ENCODE measurements at places on chromosomes 6 and 20.

DNA sequence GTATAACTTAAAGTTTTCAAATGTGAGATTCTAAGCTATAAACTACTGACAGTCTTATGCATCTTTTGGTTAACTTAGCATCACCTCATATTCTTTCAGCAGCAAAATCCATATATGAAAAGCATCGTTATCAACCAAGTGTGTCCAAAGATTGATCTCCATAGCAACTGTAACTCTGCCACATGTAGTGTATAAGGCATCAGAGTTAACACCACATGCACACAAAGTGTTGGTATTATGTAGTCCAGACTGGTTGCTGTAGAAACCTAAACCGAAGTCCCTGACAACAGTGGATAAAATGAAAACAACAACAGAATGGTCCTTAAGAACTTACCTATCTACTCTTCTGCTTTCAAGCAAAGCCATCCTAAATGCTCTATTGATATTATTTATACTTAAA is 39.6 kb downstream of the PDSS2 start:
- no peak for DNase-seq

DNA sequence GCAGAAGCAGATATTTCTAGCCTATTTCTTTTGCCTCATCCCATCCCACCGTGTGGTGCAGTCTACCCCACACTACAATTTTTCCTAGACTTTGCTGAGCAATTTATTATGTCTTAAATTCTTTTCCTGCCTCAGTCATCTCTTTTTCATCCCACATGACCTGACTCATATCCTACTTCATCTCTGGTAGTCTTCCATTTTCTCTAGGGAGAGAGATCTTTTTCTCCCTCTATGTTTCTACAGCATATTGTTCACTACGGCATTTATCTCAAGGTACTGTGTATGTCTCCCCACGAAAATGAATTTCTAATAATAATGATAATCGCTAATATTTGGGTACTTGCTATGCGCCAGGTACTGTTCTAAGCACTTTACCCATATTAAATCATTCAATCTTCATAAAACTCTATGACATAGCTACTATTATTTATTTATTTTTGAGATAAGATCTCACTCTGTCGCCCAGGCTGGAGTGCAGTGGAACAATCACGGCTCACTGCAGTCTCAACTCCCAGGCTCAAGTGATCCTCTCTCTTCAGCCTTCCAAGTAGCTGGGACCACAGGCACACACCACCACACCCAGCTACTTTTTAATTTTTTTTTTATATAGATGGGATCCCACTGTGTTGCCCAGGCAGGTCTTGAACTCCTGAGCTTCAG is 15.6 kb downstream of the PDSS2 start:
- no peak for DNase-seq

GRCh38 chr20:32072168-32072750 is 20.2 kb downstream of the HCK start:
- DNase-seq: no peak

GRCh38 chr20:34712525-34713192 is 8.5 kb downstream of the TP53INP2 start:
- no peak for DNase-seq

DNA sequence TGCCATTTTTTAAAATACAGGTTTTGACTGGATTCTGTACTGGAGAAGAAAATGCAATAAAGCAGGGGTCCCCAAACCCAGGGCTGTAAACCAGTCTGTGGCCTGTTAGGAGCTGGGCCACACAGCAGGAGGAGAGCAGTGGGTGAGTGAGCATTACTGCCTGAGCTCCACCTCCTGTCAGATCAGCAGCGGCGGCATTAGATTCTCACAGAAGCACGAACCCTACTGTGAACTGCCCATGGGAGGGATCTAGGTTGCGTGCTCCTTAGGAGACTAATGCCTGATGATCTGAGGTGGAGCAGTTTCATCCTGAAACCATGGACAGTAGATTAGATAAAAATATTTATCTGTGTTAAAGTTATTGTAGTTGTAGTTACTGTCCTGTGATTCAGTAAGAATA is 21.1 kb upstream of the FBXO9 start:
- no peak for DNase-seq

DNA sequence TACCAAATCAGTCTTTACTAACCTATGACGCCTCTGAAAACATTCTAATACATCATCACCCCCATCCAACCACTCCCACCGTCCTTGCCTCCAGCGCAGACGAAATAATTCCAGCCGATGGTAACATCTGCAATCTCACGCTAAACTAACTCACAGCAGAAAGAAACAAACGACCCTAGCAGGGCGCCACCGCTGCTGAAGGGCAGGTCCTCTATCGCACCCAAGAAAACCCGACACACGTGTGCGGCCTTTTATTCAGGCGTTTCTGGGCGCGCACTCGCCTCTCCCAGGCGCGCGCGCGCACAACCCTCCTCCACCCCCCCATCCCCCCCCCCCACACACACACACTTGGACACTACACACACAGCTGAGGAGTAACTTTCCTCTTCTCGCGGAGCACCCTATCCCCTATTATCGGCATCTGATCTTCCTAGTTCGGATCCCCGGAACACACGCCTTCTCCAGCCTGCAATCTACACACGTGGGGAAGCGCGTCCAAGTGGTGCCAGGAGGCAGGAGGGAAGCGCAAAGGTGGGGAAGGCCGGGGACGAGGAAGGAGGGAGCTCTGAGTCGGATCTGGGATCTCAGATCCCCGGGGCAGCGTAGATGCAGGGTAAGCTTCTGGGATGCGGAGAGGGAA is 1.4 kb downstream of the GFOD1 start:
- peak; percentile 29 for DNase-seq

DNA sequence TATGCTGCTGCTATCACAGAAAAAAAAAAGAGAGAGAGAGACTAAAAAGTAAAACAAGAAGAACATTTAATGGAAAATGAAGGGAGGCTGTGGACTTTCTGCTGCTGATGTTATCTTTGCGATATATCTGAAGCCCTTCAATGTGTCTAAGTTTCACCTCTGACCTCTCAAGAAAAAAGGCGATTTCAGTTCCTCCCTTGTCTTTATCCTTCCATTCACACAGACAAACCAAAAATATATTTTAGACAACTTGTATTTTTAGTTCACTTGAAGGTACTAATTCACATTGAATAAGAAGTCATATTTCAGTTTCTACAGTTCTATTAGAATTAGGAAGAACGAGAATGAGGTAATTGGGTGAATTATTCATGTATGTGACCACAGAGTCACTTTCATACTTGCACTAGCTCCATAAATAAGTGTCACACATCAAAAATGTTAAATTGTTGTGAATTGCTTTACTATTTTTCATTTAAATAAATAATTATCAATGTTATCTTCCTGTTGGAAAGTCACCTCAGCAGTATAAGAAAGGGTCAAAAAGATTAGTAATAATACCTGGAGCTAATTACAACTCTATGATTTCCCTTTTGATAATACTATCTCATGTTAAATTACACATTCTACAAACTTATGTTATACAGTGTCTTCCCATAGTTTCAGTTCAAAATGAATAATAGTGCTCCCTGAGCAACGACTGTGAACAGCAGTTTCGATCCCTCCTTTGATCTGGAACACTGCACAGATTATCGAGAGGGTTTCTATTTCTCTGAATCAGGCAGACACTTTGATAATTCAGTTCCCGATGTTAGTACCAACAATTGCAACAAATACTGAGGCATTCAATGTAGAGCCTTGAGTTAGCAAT is 85.2 kb upstream of the PLCB4 start:
- DNase-seq: no peak

DNA sequence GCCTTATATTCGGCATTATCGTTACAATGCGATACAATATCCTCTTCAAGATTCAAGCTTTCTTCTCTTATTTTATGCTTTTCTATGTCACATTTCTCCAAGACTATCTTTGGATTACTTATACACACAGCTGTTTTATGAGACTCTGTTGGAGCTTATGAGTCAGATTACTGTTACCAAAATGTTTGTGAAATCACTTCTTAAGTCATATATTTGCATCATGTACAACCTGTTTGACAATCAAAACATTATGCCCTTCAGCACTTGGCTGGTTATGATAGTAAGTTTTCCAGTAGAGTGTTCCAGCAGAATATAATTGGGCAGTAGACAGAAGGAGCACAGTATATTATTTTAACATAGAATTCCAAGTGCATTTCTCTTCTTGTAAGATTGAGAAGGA is 35.2 kb downstream of the BMP6 start:
- no peak for DNase-seq

DNA sequence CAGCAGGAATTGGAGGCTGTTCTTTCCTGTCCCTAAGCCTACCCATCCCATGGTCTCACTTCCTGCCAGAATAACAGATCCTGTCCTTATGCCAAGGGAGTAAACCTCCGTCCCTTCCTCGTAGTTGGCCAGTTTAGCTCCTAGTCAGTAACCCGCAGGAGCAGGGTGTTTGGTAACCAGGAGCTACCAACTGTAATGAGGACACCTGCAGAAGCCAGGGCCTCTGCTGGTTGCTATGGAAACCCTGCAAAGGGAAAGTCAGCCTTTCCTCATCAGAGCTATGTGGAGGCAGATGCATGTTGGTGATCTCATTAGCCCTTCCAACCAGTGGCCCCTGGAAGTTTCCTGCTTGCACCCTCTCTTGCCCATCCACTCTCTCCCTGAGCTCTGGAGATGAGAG is 368.2 kb upstream of the SULF2 start:
- no peak for DNase-seq

DNA sequence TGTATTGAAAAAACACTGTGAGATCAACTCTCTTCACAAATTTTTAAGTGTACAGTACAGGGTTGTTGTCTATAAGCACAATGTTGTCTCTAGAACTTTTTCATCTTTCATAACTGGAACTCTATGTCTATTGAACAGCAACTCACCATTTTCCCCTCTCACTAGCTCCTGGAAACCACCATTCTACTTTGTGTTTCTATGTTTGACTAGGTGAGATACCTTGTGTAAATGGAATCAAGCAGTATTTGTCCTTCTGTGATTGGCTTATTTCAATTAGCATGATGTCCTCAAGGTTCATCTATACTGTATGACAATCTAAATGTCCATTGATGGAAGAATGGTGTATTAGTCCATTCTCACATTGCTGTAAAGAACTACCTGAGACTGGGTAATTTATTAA is 210.1 kb upstream of the FUT9 start:
- no peak for DNase-seq

DNA sequence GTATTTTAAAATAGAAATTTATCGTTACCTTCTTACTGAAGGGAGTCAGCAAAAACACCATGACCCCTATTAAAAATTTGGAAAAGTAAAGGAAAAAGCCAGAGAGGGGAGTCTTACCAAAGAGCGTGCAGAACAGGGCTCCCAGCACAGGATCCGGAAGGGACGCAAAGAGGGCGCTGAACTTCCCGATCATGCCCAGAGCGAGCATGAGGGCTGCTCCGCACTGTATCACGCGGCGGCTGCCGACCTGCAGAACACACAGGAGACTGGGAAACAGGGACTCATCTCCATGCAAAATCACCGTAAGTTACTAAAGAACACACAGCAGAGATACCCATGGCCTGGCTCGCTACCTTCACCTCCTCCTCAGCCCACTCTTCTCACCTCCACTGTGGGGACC is 138.6 kb downstream of the SLC23A2 start:
- DNase-seq: no peak

DNA sequence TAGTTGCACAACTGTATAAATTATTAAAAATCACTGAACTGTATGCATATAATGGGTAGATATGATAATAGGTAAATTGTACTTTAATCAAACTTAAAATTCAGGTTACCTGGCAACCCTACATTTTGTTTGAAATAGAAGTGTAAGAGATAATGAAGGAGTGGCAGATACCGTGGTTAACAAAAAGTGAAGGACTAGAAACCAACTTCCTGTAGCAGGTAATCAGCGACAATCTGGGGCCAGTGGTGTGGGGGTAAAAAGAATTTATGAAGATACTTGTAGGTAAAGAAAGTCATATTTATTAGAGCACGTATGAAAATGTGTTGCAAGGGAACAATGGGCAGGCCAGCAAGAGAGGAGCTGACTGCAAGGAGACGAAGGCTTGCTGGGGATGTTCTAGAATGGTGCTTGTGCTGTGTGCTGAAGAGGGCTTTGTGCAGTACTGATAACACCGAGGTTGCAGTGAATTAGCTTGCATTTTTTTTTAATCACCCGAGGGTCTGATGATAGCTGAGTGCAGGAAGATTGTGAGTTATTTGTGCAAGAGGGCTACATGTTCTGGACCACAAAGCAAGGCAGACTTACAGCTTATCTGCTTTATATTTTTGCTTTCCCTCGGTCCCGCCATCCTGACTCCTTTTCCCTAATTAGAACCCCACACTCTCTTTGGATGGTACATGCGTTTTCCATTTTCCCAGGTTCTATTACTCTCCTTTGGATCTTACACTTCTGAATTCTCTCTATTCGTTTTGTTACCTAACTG is 4.6 kb upstream of the ENPP1 start:
- no peak for DNase-seq

DNA sequence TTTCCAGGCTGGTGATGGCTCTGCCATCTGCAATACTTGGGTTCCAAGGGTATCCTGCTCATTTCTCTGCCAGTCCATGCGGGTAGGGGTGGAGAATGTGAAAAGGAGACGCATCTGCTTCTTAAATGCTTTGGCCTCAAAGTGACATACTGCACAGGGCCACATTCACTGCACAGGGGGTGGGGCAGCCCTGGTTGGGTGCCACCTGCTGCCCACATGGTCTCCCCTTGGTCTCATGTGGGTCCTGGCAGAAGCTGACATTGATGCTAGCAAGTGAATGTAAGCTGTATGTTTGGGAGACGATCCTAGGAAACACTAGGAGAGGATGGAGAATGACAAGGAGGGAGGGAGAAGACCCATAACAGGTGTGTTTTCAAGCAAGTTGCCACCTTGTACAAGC is 140.9 kb downstream of the EDN3 start:
- DNase-seq: no peak

- no peak for DNase-seq
Measured at GRCh38 chr6:45877970-45878590, 137.6 kb downstream of the CLIC5 start.

GRCh38 chr6:24251339-24251738 is 106.5 kb downstream of the DCDC2 start:
- no peak for DNase-seq

- DNase-seq: no peak
Measured at GRCh38 chr6:153062516-153062915, 60.0 kb upstream of the MTRF1L start.

Data from NK-92 treated with Interleukin-12 subunit alpha and Interleukin-12 subunit beta, amount 100 ng/mL, for 24 hours (cell line).